AML-193 (cell line): ENCODE measurements at places on chromosomes 3 and 15.

DNA sequence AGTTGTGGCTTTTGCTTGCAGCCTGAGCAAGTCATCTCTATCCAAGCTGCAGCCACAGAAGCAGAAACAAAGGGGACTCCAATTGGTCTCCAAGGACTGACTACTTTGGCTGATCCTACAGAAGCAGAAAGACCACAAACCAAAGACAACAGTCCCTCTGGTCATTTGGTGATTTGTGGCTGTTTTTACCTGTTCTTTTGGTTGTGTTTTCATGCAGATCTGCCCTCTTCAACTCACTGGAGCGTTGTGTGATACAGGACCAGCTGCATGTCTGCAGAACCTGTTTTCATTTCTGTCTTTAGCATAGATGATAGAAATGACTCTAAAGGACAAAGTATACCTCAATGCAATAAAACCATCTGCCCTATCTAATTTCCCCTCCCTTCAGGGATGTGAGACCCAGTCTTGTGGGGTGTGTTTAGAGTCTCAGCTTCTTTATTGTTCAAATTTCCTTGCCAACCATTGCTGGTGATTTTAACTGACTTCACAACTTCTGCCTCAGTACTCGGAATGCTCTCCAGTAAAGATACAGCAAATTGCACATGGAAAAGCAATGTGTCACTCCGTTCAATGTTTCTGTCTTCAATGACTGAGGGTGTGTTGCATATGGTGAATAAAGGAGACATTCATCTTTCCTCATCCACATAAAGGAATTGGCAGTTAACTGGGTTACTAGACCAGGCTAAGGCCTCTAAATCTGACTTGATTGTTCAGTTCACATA lies 48.9 kb upstream of the SLC7A14 start:
- no peak for DNase-seq

GRCh38 chr3:45489730-45490309 lies 101.4 kb downstream of the LARS2 start:
- DNase-seq: no peak

- no peak for DNase-seq
Observed at GRCh38 chr15:38477637-38478036, 23.7 kb downstream of the FAM98B start.

DNA sequence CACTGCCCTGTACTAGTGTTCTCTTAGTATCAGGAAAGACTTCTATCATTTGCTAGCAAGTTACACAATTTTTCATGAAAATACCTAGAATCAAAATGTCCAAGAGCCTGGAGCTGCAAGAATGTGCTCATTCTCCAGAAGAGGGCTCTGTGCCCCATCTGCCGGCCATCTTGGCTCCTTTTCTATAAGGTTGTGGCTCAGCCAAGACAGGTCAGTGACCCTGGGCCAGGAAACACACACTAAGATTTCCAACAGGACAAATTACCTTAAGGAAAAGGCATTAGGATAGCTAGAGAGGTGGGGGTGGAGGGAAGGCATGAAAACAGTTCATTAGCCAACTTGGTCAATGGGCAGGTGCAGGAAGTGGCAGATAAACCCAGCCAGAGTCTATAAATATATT lies 20.7 kb downstream of the TIMP4 start:
- DNase-seq: peak; percentile 68

GRCh38 chr3:71415681-71416122 lies 167.8 kb downstream of the FOXP1 start:
- no peak for DNase-seq

GRCh38 chr3:13197795-13198194 lies 124.6 kb upstream of the IQSEC1 start:
- DNase-seq: no peak

DNA sequence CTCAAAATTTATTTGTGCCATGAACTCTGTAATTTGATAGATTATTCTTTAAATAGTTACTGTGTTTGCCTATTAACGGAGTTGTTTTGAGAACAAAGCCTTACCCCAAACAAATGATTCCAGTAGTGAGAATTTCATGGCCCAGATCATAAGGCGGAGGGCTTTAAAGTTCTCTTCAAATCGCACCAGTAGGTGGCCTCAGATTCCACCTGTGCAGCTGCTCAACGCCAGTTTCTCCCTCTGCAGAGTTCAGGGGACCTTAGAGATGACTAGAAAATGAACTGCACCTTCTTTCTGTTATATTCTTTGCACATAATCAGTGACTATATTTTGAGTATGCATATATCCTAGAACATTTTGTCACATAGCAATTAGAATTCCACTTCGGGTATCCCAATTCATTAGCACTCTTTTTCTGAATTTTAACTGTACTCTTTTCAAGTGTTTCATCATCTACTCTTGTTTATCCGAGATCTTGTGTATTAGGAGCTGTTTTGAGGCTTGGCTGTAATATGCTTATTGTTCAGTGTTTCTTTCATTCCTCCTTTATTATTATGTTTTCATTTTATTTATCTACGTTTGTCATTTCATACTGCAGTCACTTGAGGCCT lies 232.6 kb upstream of the CHRM5 start:
- peak; percentile 13 for DNase-seq

- no peak for DNase-seq
Observed at GRCh38 chr3:28758115-28758514, 409.5 kb upstream of the AZI2 start.
